ENCODE measurements at places on chromosomes 2 and 18.

DNA sequence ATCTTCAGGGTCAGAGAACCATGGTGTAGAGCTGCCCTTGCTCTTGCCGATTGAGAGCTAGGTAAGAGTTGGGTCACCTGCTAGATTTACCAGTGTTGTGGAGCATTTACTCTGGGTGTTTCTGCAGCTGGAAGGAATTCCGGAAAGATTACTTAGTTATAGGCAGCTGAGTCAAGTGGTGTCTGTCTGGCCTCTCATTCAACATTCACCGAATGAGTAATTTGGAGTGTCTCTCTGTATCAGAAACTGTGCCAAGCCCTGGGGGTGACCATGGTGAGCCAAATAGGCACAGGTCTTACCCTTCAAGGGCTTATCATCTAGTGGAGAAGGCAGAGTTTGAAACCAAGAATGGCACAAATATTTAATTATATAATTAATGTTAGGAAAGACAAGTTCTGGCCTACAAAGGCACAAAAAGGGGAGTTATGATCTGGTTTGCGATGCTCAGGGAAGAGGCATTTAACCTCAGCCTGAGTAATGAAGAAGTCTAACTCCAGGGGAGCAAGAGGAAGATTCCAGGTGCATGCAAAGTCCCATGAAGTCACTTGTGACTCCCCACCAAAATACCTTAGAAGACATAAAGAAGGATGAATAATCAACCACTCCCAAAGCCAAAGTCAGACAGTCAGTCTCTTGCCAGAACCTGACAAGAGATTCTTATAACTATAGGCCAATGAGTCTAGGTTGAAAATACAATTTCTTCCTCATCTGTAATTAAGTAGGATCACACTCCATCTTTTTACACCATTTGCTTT lies 12.5 kb downstream of the SETBP1 start:
- no peak for DNase-seq

DNA sequence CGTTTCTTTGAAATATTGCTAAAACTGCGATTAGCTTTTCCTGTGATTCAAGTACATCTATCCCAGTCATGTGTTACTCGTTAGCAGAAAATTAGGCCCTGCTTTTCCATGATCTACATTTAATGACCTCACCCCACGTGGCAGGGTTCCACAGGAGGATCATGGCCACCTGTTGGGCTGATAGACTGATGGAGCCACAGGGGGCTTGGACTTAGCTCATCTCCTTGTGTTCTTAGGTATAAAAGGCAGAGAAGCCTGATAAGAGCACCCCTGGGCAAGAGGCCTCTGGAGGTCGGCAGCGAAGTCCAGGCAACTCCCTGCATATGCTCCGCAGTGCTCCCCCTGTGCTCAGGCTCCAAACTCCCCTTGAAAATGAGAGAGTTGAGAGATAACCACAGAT lies 12.9 kb downstream of the FZD7 start:
- no peak for DNase-seq

GRCh38 chr2:109351164-109351756 lies 222.3 kb downstream of the SH3RF3 start:
- DNase-seq, result peak; percentile 56

DNA sequence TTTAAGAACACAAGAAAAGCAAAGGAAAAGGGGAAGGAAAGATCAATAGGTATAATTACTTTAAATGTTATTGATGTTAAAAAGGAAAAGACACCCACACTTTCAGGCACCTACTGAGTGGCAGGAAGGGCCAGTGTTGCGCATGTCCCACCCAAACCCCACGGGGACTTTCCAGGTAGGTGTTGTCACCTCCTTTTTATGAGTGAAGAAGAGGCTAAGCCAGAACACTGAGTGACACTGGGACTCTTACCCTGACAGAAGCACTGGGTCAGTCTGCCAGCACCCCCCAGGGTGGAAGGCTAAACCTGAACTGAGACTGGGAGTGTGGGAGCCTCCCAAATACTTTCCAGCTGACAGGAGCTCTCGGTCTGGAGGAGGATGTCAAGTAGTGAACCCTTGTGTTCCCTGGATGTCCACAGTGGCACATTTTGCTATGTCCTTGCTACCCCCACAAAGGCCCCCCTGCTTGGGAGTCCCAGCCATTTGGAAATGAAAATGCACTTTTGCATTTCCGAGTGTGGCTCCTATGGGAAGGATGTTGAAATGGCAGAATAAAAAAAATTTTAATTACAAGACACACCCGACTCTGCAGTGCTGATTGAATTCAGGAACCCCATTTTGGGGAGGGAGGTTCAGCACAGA lies 90.9 kb upstream of the SMAD2 start:
- peak; percentile 41 for DNase-seq

DNA sequence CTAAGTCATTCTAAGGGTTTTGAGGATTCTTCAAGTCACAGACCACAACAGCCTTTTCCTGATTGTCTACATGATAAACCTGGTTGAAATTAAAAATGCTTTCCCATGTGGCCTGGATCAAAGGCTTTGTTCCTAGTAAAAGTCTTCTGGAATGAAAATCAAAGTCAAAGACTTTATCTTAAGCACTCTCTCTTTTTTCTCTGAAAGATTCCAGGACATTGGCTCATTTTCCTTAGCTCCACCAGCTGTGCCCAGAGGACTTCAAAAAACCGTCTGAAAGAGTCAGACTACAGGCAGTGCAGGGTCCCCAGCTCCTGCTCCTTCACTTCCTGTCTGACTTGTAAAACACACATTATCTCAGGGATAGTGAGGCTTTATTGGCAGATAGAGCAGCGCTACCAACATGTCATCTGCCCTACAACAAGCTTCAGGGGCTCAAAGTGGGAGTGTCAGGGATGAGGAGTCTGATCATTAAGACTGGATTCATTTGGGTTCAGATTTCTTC lies 148.2 kb downstream of the ESCO1 start:
- DNase-seq, result no peak

- DNase-seq, result no peak
Observed at GRCh38 chr2:105364436-105365139, 27.2 kb downstream of the C2orf49 start.

- no peak for DNase-seq
Observed at GRCh38 chr2:190695739-190696138, 46.9 kb downstream of the NAB1 start.

All from activated CD8-positive, alpha-beta memory T cell treated with anti-CD3 and anti-CD28 coated beads, Interleukin-2, amount 50 U/mL, for 48 hours (primary cell).